ENCODE measurements at places on chromosomes 3 and 15.
A peak's percentile ranks its signal among the peaks of the same experiment; 100 is the strongest.

GRCh38 chr3:134059035-134059601 lies 29.4 kb upstream of the SLCO2A1 start:
- H3K4me1 ChIP-seq = peaks cover 20% of the 10 kb centered on the region
- no peaks in the 10 kb centered on the region for H3K36me3 ChIP-seq
- DNase-seq = peak; percentile 60
- no peak overlapping the region for H3K27ac ChIP-seq
- H3K27me3 ChIP-seq = no peaks in the 10 kb centered on the region

DNA sequence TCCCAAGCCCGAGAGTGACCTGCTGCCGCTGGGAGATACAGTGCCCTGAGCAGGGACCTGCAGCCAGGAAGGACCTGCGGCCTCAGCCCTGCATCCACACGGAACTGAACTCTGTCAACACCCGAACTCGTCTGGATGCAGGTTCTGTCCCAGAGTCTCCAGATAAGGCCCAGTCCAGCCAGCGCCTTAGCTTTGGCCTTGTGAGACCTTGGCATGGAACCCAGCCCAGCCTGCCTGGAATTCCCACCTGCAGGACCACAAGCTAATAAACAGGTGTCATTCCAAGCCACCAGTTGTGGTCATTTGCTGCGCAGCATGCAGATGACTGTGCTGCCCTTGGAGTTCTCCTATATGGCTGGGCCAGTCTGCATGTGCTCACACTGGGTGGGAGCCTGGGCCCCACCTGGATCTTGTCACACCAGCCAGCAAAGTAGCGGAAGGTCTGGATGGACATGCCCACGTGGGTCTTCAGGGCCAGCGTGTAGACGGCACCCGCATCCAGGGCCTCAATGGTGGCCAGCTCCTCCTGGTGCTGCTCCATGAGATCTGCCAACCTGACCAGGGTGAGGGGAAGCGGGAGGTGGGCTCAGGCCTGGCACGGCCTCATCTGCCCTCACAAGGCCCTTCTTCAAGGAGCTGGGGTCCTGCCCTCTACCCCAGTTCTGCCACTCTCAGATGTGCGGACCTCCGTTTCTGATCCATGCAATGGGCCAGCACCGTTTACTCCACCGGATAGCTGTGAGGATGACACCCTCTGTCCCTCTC lies 47.2 kb upstream of the SLC41A3 start:
- no peak overlapping the region for H3K27ac ChIP-seq
- H3K4me3 ChIP-seq = no peak overlapping the region
- H3K27me3 ChIP-seq = no peaks in the 10 kb centered on the region
- no peaks in the 10 kb centered on the region for H3K36me3 ChIP-seq

DNA sequence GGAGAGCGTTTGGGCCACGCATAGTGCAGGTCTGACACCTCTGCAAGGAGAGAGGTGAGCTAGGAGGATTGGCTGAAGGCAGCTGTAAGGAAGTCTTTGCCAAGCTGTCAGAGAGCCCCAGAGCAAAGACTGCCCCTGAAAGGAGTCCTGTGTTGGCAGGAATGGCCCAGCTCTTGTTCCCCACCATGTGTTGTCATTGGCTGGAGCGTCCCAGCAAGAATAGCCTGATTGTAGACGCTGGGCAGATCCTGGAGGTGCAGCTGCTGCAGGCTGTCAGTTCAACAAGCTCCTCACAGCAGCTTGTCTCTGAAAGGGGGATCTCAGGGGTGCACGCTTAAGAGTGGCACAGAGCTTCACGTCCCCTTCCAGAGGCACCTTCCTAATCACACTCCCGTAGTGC lies 237.6 kb downstream of the FEZF2 start:
- no peak overlapping the region for H3K27ac ChIP-seq
- H3K27me3 ChIP-seq = no peaks in the 10 kb centered on the region
- H3K36me3 ChIP-seq = no peaks in the 10 kb centered on the region
- peaks cover 5% of the 10 kb centered on the region for H3K4me1 ChIP-seq
- H3K4me3 ChIP-seq = no peak overlapping the region
- DNase-seq = no peak

- H3K36me3 ChIP-seq = no peaks in the 10 kb centered on the region
- peaks cover 96% of the 10 kb centered on the region for H3K4me1 ChIP-seq
- no peak for DNase-seq
- no peaks in the 10 kb centered on the region for H3K27me3 ChIP-seq
- H3K4me3 ChIP-seq = no peak overlapping the region
Observed at GRCh38 chr3:156685198-156685597, 10.8 kb downstream of the TIPARP start.

DNA sequence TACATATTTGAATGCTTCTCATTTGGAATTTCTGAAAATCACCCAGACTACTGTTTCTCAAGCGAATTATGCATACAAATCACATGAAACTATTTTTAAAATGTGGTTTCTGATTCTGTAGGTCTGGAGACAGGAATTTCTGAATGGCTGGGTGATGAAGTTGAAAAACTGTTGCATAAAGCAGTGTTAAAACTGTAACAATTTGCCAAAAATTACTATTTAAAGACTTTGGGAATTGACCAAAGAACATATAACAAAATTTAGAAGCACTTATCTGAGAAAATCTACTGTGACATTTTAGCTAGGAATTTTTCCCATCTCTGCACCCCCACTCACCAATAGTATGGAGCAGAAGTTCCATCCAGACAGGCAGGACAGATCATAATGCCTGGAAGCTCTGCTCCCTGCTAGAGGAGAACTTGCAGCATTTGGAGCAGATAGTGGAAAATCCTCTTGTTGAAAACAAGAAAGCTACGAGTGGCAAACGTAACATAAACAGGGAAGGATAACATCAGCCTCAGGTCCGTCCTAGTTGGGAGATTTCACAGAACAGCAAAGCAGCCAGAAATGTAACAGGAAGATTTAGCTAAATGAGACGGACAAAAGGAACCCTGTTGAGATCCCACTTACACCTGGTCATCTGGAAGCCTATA lies 132.3 kb upstream of the MCTP2 start:
- no peaks in the 10 kb centered on the region for H3K27me3 ChIP-seq
- H3K27ac ChIP-seq = no peak overlapping the region
- no peak overlapping the region for H3K4me3 ChIP-seq
- no peaks in the 10 kb centered on the region for H3K36me3 ChIP-seq
- H3K4me1 ChIP-seq = no peaks in the 10 kb centered on the region
- no peak for DNase-seq

DNA sequence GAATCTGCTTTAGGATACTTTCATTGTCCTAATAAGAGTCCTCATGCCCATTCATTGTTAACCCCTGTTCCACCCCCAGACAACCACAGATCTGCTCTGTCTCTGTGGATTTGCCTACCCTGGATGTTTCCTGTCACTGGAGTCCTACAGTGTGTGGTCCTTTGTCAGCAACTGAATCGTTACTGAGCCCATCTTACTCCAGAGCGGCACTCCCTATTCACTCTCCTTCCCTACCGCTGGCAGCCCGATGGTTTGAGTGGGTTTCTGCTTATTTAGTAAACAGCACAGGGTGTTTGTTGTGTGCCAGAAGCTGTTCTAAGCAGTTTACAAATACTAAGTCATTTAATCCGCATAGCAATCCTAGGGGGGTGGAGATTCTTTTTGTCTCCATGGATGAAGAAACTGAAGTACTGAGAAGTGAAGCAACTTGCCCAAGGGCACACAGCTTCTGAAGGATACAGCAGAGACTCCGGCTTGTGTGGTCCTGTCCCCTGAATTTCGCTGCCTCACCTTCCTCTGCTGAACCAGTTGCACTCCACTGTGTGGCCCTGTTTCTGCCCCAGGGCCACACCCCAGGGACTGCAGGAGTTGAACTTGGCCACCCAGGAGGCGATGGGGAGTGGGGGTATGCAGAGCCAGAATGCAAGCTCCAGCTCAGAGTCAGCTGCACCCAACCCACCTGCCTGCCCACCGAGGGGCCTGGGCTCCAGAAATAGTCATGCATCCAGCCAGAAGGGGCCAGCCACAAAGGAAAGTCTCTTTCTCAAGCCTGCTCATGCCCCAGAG lies 56.5 kb upstream of the SLC6A1 start:
- H3K4me3 ChIP-seq = no peak overlapping the region
- no peak overlapping the region for H3K27ac ChIP-seq
- H3K27me3 ChIP-seq = no peaks in the 10 kb centered on the region
- H3K4me1 ChIP-seq = peaks cover 17% of the 10 kb centered on the region
